ENCODE measurements at places on chromosomes 2 and 18.

GRCh38 chr18:63860531-63860930, 27.0 kb upstream of the SERPINB2 start:
- DNase-seq = no peak

DNA sequence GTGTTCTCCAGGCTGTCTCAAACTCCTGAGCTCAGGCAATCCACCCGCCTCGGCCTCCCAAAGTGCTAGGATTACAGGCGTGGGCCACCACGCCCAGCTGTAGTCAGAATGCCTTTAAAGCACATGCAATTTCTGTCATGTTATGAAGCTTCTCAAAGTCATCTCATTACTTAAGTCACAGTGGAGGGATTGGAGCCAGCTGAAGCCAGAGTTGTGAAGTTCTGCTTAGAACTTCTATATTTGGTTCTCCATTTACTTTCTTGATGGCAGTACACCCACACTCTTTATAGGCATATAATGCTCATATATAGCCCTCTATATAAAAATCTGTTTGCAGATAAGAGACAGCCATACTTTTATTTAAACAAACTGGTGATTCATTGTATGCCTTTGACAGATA, 68.8 kb upstream of the CWC22 start:
- DNase-seq = no peak

- DNase-seq = no peak
Measured at GRCh38 chr2:73254343-73255006, 20.4 kb downstream of the CCT7 start.

GRCh38 chr2:72367530-72368225, 220.0 kb upstream of the CYP26B1 start:
- DNase-seq = no peak

DNA sequence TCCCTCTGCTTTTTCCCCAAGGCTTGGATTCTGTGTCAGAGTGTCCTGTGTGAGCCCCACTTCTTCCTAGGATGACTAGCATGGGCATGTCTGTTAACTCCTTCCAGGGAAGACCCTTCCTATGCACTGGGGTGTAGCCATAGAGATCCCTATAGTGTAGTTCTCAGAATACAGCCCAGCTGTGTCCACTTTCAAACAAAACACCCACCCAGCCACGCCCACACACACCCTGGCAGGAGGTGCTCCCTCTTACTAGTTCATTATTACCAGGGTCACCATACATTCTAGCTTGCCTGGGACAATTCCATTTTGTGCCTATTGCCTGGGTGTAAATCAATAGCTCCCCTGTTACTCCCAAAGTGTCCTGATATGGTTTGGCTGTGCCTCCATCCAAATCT, 195.6 kb downstream of the MYCN start:
- no peak for DNase-seq

Measured in NCI-H1436 treated with DMSO at 0.1 percent for 48 hours (cell line).